ENCODE measurements at places on chromosomes 6 and 20.

- DNase-seq = no peak
Observed at GRCh38 chr20:40010483-40010882, 678.6 kb downstream of the MAFB start.

- DNase-seq = peak; percentile 51
Observed at GRCh38 chr6:69280858-69281257, 516.0 kb downstream of the LMBRD1 start.

DNA sequence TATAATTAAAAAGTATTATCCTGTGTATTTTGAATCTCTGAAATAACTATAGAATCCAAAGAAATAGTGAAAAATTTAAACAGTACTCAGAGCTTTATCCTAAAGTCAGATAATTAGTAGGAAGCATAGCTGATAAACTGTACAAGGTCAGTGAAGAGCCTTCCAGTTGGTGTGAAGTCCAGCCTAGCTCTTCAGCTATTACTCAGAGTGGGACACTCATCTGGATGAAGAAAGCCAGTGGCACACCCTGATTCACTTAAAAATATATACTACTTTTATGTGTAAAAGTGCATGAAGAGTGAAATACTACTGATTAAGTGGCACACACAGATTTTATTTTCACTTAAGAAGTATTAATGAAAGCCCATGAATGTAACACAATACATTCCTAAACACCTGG lies 3.1 kb downstream of the IFNGR1 start:
- no peak for DNase-seq

GRCh38 chr20:5113615-5113986 lies 6.2 kb downstream of the PCNA start:
- DNase-seq = no peak

- DNase-seq = no peak
Observed at GRCh38 chr20:3712279-3712873, at the start of gene SIGLEC1. Gene SIGLEC1 (minus strand): TSS chr20:3712600. CDS start chr20:3707128, 5,472 bp downstream.

All from neural progenitor cell (in vitro differentiated cells).